MM.1S (cell line): ENCODE measurements at places on chromosomes 5 and 9.

- no peak for DNase-seq
These were observed 2.4 kb upstream of the CCDC112 start for GRCh38 chr5:115298811-115299210.

- DNase-seq, result peak; percentile 67
These were observed 27.9 kb upstream of the BASP1 start for GRCh38 chr5:17189381-17190036.

DNA sequence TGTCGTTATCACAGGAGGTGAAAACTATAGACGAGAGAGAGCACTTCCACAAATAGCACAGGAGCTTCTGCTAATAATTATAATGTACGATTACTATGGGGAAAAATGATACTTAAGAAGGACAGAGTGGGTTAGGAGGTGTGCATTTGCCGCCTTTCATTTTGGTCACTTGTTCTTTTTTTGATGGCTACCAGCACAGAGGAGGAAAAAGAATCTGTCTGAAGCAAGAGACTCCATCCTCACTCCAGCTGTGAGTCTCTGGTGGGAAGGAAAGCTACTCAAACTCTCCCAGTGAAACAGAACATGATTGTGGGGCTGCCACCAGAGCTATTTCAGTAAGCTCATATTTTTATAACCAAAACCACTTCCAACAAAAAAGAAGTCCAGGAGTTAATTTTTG lies 270.4 kb upstream of the TMEM161B start:
- DNase-seq, result no peak

- peak; percentile 14 for DNase-seq
These were observed 15.1 kb upstream of the OXCT1 start for GRCh38 chr5:41885286-41885685.

GRCh38 chr9:99635032-99635431 lies 186.7 kb upstream of the NR4A3 start:
- no peak for DNase-seq

- no peak for DNase-seq
These were observed 178.0 kb downstream of the SYK start for GRCh38 chr9:90979639-90980038.

- no peak for DNase-seq
These were observed 27.0 kb downstream of the TGFBI start for GRCh38 chr5:136055612-136056309.

GRCh38 chr5:96957254-96958049 lies 21.6 kb downstream of the LNPEP start:
- DNase-seq, result no peak

DNA sequence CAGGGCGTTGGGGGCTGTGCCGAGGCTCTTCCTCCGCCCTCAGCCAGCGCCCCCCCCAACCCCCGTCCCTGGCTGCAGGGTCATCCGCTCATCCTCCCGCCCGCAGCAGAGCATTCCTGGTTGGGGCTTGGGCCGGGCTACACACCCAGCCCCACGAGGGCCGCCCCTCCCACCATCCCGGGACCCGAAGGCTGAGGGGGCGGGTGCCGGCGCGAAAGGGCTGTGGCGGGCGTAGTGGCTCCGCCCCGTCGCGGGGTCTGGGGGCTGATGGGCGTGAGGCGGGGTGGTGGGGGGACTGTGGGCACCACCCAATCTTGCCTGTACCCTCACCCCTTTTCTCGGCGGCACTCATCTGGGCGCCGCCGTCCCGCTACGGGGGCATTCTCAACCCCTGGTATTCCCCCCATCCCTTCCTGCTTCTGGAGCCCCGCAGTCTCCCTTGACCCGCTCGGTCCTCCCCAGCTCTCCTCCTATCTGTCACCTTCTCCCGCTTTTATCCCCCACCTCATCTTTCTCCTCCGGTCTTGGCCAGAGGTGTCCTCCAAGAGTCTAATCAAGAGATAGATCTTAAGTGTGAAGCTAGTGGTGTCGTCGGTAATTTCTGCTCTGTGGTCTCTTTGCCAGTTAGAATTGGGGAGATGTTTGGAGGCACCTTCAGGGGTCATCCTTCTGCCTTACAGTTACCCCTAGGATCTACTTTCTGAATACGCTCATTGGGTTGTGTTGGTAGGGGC lies 1.6 kb downstream of the FER start:
- peak; percentile 35 for DNase-seq

DNA sequence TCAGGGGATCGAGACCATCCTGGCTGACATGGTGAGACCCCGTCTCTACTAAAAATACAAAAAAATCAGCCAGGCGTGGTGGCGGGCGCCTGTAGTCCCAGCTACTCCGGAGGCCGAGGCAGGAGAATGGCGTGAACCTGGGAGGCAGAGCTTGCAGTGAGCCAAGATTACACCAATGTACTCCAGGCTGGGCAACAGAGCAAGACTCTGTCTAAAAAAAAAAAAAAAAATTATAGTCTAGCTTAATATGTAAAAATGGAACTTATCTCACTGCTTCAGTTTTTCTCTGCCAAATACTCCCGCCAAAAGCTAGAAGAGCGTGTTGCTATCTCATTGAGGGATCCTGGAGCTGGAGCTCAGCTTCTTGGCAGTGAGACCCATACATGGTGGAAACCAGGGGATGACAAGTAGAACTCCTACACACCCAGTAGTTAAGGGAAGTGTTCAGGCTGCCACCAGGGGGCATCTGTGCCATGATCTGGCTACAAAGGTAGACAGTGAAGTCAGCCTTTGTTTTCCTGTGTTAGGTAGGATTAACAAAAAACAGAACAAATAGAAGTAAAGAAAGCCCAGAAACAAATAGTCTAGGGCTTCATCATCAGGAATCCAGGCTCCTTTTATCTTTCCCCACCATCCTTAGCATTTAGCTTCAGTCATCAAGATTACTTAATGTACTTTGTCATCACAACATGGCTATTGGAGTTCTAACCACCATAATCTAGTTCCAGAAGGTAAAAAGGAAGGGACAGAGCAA lies 33.6 kb upstream of the GLIPR2 start:
- DNase-seq, result peak; percentile 88

DNA sequence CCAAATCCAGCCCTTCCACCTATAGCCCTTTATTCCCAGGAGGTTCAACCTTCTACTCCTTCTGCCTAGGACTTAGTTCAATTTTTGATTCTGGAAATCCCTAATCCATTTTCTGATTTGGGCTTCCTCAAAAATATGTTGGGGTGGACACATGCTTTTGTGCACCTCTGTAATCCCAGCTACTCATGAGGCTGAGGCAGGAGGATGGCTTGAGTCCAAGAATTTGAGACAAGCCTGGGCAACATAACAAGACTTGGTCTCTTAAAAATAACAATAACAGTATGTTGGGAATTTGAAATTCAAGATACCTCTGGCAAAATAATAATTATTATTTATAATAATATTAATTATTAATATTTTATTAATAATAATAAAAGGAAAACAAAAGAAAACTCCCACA lies 188.7 kb upstream of the TLE4 start:
- no peak for DNase-seq

GRCh38 chr5:83475935-83476814 lies 4.6 kb downstream of the VCAN start:
- DNase-seq, result no peak

GRCh38 chr9:130110166-130110565 lies 56.5 kb downstream of the GPR107 start:
- no peak for DNase-seq

DNA sequence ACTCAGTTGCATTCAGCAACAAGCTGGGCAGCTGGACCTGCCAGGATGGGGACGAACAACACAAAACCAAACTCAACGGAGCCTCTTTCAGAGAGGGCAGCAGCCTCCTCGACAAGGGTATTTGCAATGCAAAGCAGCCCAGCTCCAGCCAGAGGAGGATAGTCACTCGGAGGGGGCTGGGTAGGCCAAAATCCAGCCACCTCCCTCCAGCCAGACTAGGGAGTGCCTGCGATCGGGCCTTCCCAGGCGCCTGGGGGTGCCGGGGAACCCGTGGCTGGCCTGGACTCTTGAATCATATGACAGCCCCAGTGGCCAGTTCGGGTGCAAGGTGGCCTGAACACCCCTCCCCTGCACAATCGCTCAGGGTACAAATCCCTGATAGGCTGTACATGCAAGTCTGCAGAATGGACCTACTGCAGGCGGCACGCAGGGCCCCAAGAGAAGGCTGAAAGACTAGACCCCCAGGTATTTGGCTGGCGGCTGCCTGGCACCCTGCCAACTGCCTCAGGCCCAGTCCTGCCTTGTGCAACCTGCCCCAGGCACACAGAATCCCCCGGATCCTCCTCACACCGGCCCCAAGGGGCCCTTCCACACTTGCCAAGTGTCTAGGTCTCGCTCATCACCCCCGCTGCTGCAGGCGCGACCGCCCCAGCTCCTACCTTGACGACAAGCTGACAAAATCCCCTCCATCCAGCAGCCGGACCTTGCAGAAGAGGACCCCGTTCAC lies 1.3 kb downstream of the EEIG1 start:
- peak; percentile 79 for DNase-seq

DNA sequence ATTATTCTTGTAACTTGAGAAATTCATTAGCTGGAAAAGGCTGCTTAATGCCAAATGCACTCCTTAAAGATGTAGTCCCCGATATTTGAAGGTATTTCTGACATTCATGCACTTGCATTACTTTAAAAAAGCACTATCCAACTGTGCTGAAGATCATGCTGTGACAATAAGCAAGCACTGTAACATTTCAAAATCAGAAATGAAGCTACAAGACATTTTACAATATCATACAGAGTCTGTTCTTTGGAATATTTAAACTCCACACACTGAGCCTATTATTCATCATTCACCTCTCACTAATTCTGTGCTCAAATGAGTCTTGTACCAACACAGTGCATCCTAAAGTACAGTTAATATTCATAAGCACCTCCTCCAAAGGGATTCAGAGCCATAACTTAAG lies 413.2 kb downstream of the CETN3 start:
- DNase-seq, result no peak

DNA sequence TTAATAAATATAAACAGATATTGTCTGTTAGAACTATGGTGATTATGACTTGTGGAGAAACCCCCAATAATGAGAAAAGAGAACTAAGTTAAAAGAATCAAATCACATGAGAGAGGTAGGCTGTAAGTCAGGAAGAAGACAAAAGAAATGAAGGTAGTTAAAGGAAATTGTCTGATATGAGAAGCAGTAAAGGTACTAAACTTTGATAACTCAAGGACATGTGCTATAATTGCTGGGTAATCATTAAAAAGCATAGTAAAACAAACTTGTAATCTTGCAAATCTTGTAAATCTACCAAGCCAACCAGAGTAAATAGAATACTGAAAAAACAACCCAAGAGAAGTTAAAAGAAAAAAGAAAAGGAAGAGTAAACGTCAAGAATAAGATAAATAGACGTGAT lies 207.0 kb upstream of the CTNND2 start:
- no peak for DNase-seq

DNA sequence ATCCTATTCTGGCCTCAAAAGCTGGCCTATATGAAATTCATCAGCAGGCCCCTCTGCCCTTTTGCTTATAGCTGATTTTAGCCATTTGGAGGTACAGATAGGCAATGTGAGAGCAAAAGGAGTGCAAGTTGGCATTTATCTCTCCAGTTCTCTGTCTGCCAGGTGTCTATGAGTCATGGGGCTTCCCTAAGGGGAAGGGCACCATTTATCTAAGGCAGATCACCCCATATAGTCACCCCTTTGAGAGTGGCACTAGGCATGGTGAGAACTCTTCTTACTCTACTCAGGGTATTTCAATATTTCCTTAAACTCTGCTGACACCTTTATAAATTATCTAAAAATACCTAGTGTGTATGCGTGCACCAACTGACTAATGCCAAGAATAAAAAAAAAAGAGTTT lies 314.7 kb upstream of the CDH6 start:
- peak; percentile 12 for DNase-seq

DNA sequence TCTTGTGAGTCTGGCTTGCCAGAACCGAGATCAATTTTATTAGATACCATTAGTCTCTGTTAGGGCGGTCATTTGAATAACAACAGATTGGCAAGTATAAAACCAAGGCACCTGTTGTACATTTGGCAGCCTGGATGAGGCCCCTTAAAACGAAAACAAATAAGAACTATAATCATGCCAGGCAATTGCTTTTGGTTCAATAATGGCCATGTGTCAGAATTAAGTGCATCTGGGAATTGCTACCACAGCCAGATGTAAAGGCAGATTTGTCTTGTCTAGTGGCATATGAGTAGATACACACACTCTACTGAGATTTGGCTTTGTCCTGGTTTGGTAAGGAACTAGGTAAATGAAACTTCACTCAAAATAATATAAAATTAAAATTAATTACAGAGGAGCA lies 1046.2 kb upstream of the DMAC1 start:
- no peak for DNase-seq

- no peak for DNase-seq
These were observed 38.4 kb upstream of the ORM1 start for GRCh38 chr9:114284316-114285060.

GRCh38 chr5:82183828-82184227 lies 94.3 kb downstream of the RPS23 start:
- no peak for DNase-seq

DNA sequence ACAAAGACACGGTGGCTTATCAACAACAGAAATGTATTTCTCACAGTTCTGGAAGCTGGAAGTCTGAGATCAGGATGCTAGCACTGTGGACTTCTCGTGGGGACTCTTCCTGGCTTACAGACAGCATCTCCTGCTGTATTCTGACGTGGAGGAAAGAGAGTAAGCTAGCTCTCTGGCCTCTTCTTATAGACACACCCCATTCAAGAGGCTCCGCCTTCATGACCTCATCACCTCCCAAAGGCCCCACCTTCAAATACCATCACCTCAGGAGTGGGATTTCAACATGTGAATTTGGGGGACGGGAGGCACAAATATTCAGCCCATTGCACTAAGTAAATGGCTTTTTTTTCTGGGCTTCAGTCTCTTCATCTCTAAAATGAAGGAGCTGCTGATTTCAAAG lies 27.6 kb downstream of the KCNMB1 start:
- no peak for DNase-seq

- no peak for DNase-seq
These were observed 119.0 kb upstream of the KLF9 start for GRCh38 chr9:70533492-70533891.

DNA sequence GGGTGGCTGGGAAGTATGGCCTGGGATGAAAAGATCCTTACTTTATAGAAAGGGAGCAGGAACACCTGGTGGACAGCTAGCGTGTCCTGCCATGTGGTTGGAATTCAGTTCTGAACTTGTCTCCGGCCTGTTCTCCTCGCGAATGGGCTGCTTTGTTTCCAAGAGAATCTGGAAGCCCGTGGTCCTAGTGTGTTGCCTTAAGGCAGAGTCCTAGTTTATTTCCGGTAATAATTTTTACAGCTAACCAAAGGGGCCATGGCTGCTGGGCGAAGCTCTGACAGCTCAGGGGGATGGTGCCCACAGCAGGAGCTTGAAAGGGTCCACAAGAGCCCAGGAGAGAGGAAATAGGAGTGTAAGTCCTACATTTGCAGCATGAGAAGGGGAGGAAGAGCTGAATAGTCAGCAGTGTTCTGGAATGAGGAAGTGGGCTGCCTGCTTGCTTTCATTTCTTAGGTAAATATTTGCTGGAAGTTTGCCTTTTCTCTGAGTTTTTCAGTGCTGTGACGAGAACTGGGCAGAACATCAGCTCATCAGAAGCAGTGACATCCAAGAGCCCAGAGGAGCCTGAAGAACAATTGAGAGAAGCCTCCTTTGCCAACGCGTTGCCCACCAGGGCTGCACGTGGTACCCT lies 13.1 kb upstream of the IGFBPL1 start:
- no peak for DNase-seq

- peak; percentile 13 for DNase-seq
These were observed 1.5 kb upstream of the OLFM1 start for GRCh38 chr9:135085830-135086546.

- DNase-seq, result no peak
These were observed 582.2 kb downstream of the KIF4B start for GRCh38 chr5:155595791-155596190.
